ENCODE measurements at places on chromosomes 12 and 14.
A peak's percentile ranks its signal among the peaks of the same experiment; 100 is the strongest.

GRCh38 chr12:102631274-102631673 is 150.9 kb upstream of the IGF1 start:
- no peak for DNase-seq

- DNase-seq = peak; percentile 51
These were observed 1.3 kb downstream of the ARHGEF40 start for GRCh38 chr14:21071225-21072030.

- DNase-seq = no peak
These were observed 7.8 kb downstream of the ZDHHC22 start for GRCh38 chr14:77133720-77134338.

- DNase-seq = no peak
These were observed 128.3 kb downstream of the AACS start for GRCh38 chr12:125193376-125194152.

DNA sequence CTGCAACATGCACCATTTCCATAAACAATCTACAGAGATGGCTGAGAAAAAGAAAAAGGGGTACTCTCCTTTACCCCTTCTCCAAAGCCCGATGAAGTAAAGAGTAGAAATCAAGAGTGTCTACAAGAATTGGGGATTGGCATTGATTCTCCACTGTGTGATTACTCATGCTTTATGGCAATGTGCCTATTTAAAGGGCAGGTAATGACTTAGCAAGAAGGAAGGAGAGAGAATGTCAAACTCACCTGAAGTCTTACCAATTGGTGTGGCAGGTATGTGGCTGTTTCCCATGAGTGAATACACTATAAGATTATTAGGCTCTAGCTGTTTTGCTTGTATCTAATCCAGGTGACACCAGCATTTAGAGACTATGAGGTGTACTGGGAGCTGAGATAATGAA is 275.3 kb downstream of the CCER1 start:
- no peak for DNase-seq

- DNase-seq = no peak
These were observed 300.5 kb downstream of the CACNA1C start for GRCh38 chr12:2353281-2353680.

- DNase-seq = no peak
These were observed 39.7 kb upstream of the FBLN5 start for GRCh38 chr14:91987192-91987591.

DNA sequence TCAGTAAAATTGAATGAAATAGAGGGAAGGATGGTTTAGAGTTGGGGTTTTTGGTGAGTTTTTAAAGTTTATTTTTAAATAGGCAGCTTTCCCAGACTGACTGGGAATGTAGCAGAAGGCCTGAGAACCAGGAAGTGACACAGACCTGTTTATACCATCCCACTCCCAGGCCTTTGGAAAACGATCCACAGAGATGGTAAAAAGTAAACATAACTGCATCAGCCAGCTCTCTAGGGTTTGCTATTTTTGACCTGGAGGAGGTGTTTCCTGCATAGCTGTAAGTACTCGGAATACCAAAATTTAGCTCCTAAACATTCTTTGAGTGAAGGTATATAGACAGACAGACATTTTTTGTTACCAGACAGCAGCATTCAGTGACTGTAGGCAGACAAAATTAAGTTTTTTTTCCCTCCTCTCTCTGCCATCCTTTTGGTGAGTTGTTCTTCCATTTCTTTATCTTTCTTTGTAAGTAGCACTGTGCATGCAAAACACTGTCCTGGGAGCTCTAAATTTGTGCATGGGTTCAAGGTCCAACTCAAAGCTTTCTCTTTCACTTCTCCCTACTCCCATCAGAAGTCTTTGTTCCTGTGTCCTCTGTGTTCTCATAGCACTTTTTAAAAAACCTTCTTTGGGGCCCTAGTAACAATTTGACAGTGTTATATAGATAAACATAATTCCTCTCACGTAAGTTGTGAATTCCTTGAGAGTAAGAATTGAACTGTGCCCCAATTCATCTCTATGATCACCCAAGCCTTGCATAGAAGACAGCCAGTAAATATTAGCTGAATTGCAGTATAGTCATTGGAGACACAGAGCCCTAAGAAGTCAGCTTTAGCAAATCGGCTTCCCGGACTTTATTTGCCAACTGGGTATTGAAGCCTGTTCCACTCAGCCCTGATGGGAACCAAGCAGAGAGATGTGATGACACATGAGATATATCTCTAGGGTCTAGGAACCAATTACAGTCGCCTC is 37.4 kb downstream of the SUSD6 start:
- peak; percentile 81 for DNase-seq

GRCh38 chr14:64573109-64573508 is 23.3 kb downstream of the PPP1R36 start:
- no peak for DNase-seq

GRCh38 chr12:91505006-91505405 is 322.4 kb upstream of the DCN start:
- no peak for DNase-seq

GRCh38 chr12:121783766-121784165 is 9.7 kb downstream of the RHOF start:
- no peak for DNase-seq

DNA sequence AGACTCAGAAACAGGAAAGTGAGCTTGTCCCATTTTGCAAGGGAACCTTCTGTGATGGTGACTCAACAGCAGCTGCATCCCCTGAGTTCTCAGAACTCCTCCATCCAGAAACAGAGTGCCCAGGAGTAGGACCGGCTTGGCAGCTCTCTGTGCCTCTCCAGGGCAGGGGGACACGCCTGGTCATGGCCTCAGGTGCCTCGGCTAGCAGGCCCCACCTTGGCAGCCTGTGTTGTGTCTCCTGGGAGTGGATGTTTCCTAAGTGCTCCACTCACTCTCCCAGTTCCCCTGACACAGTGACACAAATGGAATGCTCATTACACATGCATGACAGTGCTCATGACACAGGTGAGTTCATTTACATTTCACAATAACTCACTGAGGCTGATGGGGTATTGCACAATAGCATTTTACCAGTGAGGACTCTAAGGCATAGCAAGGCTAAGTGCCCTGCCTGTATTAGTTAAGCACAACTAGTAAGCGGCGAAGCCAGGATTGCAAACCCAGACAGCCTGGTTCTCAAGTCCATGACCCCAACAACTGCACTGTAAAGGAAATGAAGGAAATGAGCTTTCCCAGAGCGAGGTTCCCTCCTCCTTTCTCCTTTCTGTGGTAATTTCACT is 47.4 kb downstream of the CALM1 start:
- no peak for DNase-seq

DNA sequence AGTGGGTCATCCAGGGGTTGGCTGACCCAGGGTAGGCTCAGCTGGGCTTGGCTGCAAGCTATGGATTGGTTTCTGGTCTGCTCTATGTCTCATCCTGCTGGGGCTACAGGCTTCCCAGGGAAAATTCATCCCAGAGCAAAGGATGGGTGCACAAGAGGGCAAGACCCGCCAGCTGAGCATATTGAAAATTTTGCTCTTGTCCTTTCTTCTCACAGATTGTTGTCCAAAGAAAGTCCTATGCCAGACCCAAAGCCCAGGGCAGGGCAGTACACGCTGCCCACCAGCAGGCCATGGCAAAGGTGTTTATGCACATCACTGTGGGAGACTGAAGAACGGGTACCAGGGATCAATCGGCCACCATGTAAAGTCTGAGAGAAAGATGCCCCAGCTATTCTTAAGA is 95.3 kb upstream of the PARP11 start:
- DNase-seq = no peak

- no peak for DNase-seq
These were observed 129.0 kb downstream of the AACS start for GRCh38 chr12:125194163-125194773.

GRCh38 chr12:122533856-122534255 is 6.8 kb downstream of the KNTC1 start:
- DNase-seq = no peak

DNA sequence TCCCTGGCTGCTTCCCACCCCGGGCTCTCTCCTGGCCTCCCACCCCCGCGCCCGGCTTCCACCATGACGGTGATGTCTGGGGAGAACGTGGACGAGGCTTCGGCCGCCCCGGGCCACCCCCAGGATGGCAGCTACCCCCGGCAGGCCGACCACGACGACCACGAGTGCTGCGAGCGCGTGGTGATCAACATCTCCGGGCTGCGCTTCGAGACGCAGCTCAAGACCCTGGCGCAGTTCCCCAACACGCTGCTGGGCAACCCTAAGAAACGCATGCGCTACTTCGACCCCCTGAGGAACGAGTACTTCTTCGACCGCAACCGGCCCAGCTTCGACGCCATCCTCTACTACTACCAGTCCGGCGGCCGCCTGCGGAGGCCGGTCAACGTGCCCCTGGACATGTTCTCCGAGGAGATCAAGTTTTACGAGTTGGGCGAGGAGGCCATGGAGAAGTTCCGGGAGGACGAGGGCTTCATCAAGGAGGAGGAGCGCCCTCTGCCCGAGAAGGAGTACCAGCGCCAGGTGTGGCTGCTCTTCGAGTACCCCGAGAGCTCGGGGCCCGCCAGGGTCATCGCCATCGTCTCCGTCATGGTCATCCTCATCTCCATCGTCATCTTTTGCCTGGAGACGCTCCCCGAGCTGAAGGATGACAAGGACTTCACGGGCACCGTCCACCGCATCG is 1.8 kb downstream of the KCNA1 start:
- DNase-seq = no peak

DNA sequence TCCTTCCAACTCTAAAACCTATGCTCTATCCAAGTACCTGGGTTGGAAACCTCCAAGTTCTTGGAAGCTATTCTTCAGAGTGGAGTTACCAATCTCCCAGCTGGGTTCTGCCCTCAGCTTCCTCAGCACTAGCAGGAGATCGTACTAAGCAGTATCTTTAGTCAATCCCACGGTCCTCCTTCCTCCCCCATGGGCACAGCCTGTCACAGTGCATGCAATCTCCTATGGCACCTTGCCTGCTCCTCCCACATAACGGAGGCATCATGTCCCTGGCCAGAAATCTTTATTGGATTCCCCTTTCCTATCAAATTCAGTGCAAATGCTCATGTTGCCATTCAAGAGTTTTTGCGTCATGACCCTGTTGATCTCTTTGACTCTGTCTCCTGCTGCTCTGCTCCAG is 5.4 kb upstream of the LPAR5 start:
- no peak for DNase-seq

GRCh38 chr14:103296007-103296406 is 38.0 kb upstream of the EIF5 start:
- DNase-seq = no peak

GRCh38 chr12:89479982-89480381 is 44.6 kb downstream of the GALNT4 start:
- no peak for DNase-seq

GRCh38 chr14:56592746-56593544 is 13.3 kb downstream of the TMEM260 start:
- no peak for DNase-seq

- DNase-seq = no peak
These were observed 26.6 kb upstream of the NXPH4 start for GRCh38 chr12:57190037-57190436.

DNA sequence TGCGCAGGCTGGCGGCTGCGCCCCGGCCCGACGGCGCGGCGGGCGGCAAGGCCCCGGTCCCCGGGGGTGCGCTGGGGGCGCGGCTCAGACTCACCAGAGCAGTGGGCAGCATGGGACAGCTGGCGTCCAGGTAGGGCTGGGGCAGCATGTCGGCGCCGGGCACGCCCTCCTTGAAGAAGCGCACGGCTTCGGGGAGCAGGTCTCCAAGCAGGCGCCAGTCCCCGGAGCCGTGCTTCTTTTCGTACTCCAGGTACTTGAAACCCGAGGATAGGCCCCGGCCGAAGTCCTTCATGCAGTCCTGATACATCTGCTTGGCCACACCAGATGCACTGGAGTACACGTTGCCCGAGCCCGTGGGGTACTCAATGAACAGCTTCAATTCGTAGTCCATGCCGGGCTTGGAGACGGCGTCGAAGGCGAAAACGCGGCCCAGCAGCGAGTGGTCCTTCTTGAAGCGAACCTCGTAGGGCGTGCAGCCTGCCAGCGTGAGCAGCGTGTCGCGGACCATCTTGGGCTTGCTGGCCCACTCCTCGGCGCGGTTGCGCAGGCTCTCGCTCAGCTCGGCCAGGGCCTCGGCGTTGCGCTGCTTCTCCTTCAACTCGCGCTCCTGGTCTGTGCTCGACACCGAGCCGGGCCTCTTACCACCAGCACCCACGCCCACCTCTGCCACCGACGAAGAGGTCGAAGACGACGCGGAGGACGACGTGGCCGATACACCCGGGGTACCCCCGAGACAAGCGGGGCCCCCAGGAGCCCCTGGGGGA is 2.2 kb downstream of the IRF2BPL start:
- DNase-seq = no peak

- DNase-seq = no peak
These were observed 55.9 kb upstream of the SRSF5 start for GRCh38 chr14:69711065-69711464.

- DNase-seq = no peak
These were observed 18.9 kb upstream of the SMUG1 start for GRCh38 chr12:54207539-54208294.

GRCh38 chr12:91143206-91143605 is 31.9 kb upstream of the LUM start:
- no peak for DNase-seq

DNA sequence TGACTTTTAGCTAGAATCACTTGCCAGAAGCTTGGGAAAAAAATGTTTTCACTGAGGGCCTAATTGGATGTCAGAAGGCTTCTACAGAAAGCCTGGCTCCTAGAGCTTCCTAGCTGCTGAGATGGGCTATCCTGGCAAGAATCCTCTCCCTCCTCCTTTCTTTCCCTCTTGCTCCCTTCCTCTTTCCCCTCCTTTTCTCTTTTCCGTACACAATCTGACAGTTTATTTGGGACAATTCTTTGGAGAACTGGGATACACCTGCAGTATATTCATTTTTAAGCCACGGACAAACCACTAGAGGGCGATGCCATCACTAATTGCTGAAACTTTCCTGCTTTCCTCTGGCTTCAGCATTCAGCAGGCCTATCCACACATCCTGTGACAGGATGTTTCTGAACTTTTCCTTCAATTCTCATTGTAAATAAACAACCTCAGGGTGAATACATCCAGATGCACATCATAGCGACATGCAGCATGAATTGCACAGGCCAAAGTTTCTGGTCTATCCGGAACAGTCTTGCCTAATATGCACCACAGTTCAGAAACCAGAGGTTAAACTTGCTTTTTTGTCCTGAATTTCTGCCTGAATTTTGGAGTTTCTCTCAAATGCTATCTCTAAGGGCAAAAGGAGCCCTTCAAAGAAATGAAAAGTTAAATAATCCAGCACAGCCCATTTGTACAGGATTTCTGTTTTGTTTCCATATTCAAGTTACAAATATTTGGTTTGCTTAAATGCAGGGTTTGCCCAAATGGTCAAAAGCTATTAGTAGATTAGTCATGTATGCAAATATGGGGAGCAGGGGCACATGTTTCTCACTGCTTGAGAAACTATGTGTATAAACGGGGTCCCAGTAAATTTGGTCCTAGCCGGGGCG is 142.8 kb downstream of the PAWR start:
- DNase-seq = peak; percentile 9

GRCh38 chr12:93634416-93634815 is 42.8 kb upstream of the CRADD start:
- no peak for DNase-seq

- DNase-seq = peak; percentile 89
These were observed 78.6 kb downstream of the ARF6 start for GRCh38 chr14:49971156-49972130.
